ENCODE measurements at places on chromosomes 2 and 18.

DNA sequence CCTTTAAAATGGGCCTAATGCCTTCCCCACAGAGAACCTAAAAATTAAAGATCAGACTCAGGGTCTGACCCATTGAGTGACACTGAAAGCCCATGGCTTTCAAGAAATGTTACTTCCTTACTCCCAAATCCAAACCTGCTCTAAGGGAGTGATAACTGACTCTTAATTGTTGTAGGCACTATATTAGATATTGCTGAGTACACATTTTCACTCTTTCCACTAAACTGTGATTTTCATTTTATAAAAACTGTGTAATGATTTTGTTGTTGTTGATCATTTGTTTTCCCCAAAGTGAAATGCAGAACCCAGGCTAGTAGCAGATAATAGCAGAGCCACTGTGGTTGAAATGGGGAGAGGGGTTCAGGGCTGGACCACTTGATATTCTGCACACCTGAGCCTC, 87.1 kb downstream of the LRRTM1 start:
- no peak for DNase-seq

- DNase-seq: no peak
Measured at GRCh38 chr18:79573921-79574491, 105.6 kb upstream of the CTDP1 start.

DNA sequence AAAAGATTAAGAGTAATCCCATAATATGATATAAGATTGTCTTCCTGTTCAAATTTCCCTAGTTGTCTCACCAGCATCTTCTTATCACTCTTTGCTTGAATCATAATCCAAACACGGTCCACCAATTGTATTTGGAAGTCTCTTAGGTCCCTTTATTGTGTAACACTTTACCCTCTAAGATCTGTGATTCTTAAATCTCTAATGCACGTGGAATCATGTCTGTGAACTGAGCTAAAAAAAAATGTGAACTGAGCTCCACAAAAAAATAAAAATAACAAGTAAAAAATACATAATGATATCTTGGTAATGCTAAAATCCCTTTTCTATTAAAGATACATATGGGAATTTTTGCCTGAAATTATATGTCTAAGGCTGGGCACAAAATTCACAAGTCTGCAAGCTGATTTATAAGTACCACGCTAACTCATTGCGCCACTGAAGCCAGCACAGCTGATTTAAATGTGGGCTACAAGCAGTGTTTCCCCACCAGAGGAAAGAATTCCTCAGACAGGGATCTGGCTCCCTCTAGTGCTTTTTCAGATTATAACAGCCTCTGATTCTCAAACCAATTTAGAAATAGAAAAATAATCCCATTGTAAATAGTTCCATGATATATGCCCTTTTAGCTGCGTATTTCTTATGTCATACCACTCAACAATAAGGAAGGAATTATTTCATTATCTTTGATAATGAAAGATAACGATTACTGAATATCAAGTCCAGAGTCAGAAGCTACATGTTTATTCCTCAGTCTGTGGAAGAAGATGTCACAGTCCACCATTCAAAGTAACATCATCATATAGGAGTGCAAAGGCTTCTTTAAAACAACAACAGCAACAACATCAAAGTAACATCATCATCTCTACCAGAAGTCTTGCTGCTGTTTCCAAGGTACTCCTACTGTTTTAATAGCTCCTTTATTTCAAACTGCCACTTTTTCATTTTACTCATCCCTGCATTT, 22.9 kb downstream of the RBM43 start:
- DNase-seq: peak; percentile 52

GRCh38 chr2:41970988-41971660, 76.7 kb upstream of the PKDCC start:
- DNase-seq: no peak

DNA sequence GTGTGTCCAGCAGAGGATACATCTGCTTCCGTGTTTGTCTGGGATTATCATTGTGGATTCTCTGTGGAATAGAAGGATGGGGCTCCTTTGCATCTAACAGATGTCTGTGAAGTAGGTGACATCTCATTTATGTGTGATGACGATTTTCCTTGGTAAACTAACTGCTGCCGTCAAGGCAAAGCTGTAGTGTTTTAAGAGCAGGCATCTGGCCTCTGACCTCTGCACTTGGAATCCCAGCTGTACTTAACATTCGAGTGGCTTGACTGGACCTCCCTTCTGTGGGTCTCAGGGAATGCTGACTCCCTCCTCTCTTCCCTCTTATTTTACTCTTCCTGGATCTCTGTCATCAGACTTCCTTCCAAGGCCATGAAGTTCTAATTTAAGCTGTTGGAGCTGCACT, 56.4 kb downstream of the DCDC2C start:
- DNase-seq: no peak

DNA sequence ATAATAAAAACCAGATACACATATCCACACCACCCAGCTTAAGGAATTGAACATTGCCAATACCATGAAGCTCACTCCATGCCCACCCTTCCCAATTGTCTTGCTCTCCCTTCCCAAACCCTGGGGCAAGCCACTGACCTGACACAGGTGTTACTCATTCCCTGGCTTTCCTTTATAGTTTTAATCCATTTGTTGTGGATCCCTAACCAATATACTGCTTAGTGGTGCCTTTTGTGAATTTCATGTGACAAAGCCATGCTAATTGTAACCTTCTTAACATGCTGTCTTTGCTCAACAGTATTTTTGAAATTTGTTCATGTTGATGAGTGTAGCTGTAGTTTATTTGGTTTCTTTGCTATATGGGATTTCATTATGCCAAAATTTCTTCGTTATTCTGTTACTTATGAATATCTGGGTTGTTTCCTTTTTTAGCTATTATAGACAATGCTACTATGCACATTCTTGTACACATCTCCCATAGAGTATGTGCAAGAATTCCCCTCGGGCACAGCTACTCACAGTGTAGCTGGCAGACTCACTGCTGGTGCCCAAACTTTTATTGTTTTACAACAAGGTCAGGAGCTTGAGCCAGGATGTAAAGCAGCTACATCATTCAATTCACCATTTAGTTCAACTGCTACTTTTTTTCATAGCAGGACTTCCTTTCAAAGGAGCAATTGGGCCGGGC, 90.8 kb upstream of the ATL2 start:
- no peak for DNase-seq

DNA sequence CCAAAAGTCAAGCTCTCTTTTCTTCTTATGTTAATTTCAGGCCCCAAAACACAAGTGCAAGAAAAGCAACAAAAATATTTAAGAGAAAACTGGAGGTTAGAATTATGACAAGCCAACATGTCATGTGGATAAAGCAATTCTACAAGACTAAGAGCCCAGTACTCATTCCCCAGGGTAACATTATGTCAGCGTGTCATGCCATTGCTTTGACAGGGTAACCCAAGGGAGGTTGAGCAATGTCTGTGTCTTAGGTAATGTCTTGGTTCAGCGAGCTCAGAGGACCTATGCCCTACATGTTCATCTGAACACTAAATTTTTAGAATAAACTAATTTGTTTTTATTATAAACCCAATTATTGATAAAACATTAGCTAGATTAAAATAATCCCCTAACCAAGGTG, 173.2 kb upstream of the ZNF804A start:
- no peak for DNase-seq

DNA sequence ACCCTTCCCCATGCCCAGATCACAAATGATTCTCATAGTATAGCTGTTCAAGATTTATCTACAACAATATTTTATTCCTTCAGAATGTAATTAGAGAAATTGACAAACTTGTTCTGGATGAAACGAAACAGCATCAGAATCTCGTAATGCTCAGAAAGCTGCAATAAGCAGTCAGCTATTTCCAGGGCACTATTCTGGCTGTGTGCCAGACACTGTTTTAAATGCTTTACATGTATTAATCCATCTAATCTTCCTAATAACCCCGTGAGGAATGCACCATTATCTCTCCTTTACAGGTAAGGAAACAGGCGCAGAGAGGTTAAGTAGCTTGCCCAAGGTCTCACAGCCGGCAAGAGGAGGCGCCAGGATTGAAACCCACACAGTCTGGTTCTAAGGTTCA, 10.1 kb upstream of the LYPD6B start:
- no peak for DNase-seq

DNA sequence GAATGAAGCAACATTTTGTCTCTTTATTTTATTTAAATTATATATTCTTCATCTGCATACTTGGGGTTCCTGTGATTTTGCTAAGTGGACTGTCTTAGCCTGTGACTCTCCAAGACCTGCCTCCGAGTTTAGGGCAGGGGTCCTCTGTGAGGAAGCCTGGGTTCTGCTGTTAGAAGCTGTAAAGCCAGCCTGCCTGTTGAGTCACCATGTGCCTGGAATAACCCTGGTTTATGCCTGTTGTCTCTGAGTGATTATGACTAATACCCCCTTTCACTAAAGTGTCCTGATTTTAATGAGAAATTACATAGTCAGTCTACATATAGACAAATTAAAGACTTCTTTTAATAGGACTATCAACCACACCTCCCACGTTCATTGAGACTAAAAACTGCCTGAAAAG, 369.1 kb downstream of the ZNF521 start:
- no peak for DNase-seq

GRCh38 chr2:25258847-25259736, 82.6 kb downstream of the DNMT3A start:
- no peak for DNase-seq

GRCh38 chr2:226802573-226802972, 3.0 kb upstream of the IRS1 start:
- DNase-seq: no peak

GRCh38 chr2:140698636-140699035, 1432.2 kb downstream of the LRP1B start:
- DNase-seq: no peak

GRCh38 chr18:46910856-46911255, 6.5 kb downstream of the PIAS2 start:
- DNase-seq: no peak

- no peak for DNase-seq
Measured at GRCh38 chr2:224799691-224800090, 83.5 kb upstream of the CCDC195 start.

DNA sequence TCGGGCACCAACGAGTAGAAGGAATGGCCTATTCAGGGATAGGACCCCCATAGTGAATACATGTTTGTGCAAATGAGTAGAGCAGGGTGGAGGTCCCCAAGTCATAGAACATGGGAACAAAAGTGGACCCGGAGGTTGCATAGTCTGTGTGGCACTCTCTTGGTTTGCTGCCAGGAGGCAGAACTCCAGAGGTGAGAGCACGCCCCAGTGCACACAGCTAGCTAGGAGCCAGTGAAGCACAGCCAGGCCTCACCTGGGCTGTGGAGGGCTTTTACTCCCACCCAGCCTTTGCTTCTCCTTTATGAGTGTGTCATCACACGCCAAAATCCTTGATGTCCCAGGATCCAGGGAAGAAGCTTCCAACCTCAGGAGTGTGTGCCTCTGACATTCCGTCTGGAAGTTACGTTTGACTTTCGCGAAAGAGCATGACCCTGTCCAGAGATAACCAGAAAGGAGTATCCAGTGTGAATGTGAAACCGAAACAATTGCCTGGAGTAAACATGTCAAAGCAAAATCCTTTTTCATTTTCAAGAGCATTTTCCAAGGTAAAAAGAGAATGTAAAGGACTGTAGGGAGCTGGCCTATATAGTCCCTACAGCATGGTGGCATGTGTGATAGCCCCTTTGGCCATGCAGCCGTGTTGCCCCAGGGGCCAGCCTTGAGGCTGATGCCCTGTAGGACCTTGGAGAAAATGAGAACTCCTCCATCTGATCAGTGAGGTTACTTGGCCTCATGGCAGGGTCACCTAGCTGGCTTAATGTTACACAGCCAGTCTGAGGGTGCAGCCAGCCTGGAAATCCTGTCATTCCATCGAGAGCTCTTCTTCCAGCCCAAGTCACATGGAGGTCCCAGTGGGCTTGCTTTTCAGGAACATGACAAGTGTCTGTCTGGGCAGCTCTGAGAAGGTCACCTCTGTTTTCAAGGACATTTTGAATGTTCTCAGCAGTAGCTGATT, 8.8 kb downstream of the TRIB2 start:
- DNase-seq: no peak

GRCh38 chr2:6626401-6627012, 239.2 kb downstream of the CMPK2 start:
- no peak for DNase-seq

GRCh38 chr2:187105218-187105617, 256.2 kb upstream of the ZSWIM2 start:
- no peak for DNase-seq

- no peak for DNase-seq
Measured at GRCh38 chr2:66775730-66776422, 341.0 kb downstream of the MEIS1 start.

DNA sequence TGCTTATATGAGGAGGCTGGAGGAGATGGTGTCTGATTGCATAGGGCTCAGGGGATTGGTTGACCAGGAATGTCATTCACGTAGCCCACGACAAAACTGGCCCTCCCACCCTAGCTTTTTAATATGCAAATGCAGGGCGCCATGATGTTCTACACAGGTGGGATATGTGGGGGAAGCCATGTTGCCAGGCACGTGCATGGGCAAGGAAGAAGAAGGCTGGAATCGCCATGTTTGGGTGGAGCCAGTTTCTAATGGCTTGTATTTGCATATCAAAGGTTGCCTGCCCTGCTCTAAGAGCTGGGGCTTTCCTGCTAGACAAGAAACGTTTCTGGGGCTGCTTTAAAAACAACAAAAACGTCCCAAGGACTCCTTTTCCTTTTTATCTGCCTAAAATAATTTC, 26.5 kb upstream of the LINC00305 start:
- DNase-seq: no peak

- DNase-seq: no peak
Measured at GRCh38 chr2:48459921-48460320, 70.0 kb upstream of the STON1 start.

DNA sequence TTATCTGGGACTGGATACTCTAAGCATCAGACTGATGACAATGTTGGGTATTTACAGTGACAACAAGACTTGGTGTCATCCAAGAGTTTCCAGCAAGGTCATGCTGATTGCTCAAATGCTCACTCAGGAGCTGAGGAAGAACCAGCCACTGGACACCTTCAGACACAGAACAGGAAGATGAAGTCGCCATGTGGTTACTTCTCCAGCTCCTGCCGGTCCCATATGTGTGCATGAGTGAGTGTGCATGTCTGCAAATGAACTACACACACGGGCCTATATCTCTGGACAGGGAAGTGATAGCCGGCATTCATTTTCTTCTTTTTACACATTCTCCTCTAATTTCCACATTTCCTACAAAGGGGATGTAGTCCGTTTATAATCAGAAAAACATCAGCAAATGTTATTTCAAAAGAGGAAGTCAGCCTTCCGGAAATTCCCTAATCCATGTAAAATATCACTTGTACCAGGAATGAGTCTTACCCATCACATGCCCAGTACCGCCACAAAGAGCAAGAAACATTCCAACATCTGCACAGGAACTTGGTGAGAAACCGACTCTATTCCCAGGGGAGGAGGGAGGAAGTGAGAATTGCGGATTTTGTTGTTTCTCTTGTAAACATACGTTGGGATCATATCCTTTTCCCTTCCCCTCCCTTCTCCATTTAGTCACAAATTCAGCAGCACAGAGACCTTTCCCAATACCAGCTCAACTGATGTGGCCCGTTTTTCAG, 10.8 kb downstream of the RFX8 start:
- DNase-seq: no peak

- DNase-seq: no peak
Measured at GRCh38 chr2:37625156-37625555, 46.3 kb downstream of the CDC42EP3 start.
